ENCODE measurements at places on chromosomes 3 and 15.

GRCh38 chr3:12294885-12295580 lies 6.2 kb downstream of the PPARG start:
- peak; percentile 23 for DNase-seq

DNA sequence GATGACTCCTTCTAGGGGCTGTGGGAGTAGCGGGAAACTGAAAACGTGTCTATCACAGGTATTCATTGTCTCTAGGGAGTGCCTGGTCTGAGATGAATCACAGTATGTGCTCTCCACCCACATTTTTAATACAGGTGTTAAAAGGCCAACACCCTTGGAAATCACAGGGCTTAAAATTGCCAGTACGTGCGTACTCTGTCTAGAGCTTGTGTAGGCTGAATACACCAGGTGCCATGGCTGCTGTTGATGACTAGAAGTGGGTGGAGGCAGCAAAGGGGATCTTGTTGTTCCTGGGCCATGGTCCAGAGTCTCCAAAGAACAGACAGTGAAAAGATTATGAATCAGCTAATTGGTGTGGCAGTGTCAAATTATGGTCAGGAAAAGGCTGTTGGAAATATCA lies 35.1 kb upstream of the P3H2 start:
- DNase-seq, result peak; percentile 67

DNA sequence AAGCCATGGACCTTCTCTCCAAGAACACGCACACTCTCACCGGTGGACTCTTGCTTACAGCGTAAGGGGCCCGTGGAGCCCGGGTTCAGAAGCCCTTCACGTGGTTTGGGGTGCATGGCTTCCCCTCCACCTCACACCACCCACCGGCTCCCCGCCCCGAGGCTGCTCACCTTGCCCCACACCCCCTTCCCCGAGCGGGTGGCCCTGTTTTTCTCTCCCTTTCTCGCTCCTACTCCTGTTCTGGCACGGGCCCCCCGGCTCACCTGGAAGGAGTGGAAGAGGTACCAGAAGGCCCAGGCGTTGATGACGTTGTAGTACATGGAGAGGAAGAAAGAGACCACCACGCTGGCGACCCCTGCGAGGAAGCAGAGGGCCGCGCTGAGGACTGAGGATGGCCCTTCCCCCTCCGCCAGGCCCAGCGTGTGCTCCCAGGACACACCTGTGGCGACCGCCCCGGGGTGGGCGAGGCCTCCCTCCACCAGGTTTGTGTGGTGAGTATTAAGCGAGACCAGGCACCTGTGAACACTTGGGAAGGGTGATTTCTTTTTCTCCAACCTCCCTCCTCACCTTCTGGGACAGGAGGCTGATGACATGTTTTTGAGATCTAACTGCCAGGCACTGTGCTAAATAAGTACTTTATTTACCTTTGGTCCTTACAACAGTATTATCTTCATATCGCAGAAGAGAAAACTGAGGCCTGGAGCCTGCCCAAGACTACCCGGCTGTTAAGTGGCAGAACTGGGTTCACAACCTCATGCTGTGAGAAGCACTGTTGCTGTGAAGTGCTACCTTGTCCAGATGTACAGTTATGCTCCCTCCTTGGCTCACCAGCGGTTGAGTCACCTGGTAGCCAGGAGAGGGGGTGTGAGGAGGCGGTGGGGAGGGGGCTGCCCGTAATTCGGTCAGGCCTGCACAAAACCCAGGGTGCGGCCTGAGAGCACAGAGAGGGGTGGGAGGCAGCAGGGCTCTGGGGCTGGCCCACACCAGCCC lies 16.3 kb downstream of the SLC6A20 start:
- no peak for DNase-seq

DNA sequence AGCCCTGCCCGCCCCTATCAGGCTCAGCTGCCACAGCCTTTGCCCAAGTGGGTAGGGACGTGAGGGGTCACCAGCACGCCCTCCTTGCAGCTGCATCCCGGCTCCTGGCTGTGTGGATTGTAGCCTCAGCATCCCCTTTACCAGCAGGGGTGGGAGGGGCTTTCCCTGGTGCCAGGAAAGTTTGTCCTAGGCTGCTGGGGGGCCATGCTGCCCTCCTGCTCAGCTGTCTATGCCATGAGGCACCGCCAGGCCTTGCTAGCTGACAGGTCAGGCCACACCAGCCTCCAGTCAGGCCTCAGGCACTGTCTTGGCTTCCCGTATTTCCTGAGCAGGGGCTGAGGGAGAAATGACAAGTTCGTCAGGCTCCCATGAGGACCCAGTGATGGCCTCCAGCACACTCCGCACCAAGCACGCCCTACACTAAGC lies 32.3 kb downstream of the TKT start:
- no peak for DNase-seq

DNA sequence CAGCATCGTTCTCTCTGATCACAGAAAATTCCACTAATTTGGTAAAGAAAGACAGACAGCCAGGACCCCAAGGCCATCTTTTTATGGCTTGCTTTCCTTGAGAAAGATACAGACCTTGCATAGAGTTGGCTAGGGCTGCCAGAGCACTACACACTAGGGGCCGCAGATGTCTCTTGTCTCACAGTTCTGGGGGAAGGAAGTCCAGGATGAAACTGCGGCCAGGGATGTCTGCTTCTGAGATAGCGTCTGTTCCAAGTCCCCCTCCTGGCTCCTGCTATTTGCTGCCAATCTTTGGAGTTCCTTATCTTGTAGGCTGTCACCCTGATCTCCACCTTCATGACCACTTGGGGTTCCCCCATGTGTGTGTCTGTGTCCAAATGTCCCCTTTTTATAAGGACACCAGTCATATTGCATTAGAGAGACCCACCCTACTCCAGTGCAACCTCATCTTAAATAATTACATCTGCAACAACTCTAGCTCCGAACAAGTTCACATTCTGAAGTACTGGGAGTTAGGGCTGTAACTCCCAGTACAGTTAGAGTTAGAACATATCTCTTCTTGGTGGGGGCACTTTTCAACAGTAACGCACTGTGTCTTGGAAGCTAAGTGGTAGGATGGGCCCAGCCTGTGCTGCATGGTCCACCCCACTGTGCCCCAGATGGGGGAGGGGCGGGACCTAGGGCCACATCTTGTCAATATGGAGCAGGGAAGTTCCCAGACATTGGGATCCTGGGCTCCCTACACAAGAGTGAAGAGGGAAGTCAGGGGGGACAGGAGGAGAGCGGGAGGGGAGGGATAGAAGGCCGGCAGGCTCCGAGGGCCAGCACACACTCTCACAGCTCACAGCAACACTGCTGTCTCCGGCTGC lies 42.2 kb downstream of the KLF15 start:
- DNase-seq, result no peak

All from RPMI7951 (cell line).